ENCODE measurements at places on chromosomes 3 and 15.

DNA sequence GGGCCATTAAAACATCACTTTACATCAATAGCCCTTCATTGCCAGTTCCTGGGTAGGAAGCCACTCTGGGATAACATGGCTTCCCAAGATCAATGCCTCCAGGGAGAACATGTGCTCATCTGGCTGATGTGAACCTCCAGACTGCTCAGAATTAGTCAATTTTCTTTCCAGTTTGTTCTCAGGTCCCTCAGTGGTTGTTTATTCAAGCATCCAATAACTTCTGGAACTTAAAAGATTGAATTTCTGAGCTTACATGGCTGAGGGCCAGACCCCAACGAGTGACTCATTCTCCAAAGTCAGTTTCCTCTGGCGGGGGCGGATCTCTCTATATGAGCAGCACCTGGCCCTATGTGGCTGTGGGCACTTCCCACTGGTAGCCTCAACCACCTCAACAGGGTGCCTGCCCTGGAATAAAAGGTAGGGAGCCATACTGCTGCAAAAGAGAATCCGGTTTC is 34.0 kb downstream of the LYZL4 start:
- DNase-seq = peak; percentile 68

DNA sequence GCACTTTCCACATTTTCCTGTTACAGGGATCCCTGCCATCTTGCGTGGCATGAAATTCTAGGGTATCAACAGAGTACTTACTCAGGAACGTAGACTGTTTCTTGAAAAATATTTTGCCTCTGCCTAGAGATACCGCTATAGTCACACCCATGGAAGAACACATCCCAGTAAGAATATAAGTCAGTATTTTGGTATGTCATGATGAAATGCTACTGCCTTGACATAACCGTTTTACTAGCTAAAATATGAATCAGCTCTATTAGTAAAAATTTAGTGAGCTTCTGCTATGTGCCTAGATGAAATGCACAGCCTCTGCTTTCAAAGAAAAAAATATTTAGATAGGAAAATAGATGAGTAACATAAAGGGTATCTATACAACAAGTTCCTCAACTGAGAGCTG is 276.4 kb downstream of the TBC1D5 start:
- DNase-seq = no peak

DNA sequence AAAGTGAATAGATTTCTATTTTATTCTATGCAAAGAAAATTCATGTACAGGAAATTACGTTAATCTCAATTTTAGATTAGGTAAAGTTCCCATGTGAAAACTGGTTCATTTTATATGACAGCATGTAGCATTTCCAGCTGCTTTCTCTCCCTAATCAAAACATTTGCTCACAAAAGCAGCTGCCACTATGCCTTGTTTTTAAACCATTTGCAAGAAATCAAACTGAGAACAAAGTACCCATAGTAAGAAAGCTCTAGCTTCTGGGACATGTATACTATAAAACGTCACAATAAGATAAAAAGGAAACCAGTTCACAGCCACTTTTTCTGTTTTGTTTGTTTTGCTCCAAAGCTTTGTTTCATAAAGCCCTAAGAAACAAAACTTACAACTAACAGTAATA is 5.0 kb upstream of the CRYBG3 start:
- DNase-seq = no peak

GRCh38 chr15:77528290-77528967 is 104.3 kb downstream of the LINGO1 start:
- DNase-seq = peak; percentile 51

DNA sequence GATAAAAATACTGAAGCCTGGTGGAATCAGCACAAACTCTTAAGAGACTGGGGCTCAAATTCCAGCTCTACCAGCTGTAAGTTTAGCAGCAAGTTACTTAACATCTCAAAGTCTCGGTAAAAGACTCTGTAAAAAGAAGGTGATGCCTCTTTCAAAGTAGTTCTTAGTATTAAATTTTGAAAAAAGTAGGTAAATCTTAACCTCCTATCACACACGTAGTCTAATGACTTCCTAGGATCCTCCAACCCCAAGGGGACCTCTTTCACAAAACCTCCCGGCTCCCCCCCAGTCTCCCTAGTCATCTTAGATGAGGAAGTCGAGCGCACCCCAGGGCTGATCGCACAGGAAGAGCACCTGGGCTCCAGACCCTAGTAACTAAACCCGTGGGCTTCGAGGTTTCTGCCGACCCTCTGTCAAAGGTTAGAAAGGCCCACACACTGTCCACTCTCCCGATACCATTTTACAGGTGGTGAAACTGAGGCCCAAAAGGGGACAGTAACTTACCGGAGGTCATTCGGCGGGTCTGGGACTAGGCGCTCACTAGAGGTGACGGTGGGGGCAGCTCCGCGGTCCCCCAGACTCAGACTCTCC is 427 bp downstream of the MBD4 start:
- DNase-seq = peak; percentile 69

GRCh38 chr3:172126741-172127140 is 87.4 kb downstream of the FNDC3B start:
- DNase-seq = no peak

DNA sequence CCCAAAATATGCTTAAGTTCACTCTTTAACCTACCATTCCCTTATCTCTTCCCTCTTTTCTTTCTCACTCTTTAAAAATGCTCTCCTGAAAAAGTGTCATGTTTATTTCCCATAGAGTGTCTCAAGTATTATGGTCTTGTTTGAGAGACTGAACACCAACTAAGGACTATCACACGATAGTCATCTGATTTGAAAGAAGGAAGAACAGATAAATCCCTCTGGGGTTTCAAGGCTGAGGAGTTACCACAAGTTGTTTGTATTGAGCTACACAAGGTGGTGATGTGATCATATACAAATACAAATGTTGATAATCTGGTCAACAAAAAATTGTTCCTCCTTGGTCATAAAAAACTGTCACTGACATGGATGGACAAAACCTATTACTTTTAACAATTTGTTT is 13.8 kb downstream of the MEIS2 start:
- DNase-seq = no peak

- DNase-seq = no peak
Observed at GRCh38 chr3:152779653-152780052, 55.3 kb upstream of the P2RY1 start.

DNA sequence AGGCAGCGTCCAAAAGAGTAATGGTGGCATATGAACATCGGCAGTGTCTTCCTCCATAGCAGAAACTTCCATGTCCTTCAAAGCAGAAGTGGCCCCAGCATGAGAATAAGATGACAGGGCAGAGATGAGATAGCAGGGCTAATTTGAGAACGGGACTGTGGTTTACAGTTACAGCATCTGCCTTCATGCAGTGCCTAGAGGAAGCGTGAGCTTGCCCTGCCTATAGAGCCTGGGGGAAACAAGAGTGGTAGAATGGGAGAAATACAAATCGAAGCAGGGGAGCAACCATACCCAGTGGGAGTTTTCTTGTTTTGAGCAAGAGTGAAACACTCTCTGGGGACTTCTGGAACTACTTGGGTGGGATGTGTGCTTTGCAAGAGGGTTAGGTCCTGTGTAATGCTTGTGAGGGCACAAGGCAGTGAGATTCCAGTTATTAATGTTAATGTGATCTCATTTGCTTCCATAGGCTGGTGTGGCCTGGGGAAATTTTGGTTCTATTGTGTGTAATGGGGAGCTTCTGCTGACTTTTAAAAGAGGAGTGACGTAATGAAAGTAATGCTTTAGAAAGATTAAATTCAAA is 616.9 kb downstream of the ZIC1 start:
- DNase-seq = no peak

DNA sequence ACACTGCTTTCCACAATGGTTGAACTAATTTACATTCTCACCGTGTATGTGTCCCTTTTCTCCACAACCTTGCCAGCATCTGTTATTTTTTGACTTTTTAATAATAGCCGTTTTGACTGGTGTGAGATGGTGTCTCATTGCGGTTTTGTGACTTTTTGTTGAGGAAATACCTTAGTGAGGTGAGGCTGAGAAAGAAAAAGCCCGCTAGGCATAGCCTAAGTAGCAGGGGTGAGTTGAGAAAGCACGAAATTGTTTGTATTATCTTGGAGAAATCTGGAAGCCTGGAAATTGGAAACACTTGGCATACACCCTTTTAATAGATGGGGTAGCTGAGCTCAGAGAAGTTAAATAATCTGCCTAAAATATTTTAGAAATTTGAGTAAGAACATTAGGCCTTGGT is 61.5 kb upstream of the CFAP161 start:
- DNase-seq = no peak

DNA sequence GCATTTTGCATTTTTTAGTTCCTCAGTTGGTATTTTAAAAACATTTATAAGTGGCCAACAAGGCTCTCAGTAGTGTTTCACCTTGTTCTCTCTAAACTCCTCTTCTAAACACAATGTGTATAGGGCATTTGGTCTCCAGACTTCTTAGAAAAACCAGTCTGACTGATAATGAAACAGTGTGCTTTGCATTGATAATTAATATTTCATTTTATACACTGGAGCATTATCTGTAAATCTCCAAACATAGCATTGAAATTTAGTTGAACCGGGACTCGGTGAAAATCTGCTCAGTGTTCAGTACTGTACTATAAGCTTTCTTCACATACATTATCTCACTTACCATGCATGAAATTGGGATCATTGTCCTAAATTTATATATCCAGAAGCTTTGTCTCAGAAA is 53.6 kb downstream of the SETD5 start:
- DNase-seq = no peak

DNA sequence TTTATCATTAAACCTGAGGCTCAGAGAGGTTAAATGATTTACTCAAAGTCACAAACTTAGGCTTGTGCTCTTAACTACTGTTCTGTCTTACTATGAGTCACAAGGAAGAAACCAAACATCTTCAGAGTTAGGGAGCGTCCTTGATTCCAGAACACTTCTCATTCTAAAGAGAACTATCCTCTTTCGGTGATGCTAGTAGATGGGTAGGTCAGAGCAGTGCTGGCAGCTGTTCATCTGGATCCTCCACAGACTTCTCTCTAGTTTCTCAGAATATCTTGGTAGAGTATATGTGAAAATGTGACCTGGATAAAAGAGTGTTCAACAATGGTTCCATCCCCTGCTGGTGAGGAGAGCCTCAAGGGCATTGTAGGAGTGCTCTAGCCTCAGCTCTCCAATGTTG is 3.3 kb downstream of the ARL6IP5 start:
- DNase-seq = no peak

- no peak for DNase-seq
Observed at GRCh38 chr15:99264125-99264524, 12.8 kb downstream of the LRRC28 start.

- DNase-seq = no peak
Observed at GRCh38 chr3:129897026-129897425, 3.5 kb upstream of the TMCC1 start.

GRCh38 chr3:154884952-154885351 is 195.2 kb upstream of the MME start:
- no peak for DNase-seq

- no peak for DNase-seq
Observed at GRCh38 chr3:129793942-129794310, 99.6 kb downstream of the TMCC1 start.

DNA sequence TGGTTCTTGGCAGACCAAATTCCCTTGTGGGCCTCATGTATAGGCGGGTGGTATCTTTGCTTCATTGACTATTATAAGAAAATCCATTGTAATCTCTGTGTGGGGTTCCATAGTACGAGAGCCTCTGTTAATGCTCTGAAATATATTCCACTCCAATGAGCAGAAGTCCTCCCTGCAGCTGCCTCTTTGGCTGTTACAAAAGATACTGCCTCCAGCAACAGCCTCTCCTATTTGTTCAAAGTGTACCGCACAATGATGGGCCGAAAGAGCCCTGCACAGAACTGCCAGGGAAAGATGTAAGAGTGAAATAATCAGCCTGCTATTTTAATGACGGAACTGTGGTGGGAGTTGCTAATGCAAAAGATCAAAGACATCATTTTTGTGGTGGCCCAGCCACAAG is 48.9 kb downstream of the GRK7 start:
- no peak for DNase-seq

DNA sequence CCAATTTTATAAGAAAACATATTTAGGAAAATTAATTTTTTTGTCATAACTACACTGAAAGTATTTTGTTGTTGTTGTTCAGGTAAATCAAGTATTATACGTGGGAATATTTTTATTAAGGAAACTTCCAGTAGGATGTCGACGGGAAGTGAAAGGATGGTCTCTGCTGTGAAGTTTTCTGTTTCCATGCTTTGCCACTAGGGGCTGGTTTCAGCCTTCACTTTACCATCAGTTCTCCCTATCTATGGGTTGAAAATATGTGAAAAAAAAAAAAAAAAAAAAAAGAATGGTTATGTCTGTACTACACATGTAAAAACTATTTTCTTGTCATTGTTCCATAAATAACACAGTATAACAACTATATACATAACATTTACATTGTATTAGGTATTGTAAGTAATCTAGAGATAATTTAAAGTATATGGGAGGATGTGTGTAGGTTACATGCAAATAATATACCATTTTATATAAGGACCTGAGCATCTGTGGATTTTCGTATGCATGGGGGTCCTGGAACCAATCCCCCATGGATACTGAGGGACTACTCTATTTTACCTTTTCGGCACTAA is 136.7 kb downstream of the SMAD6 start:
- DNase-seq = no peak

- DNase-seq = no peak
Observed at GRCh38 chr3:168455814-168456213, 360.1 kb upstream of the GOLIM4 start.

- no peak for DNase-seq
Observed at GRCh38 chr3:172182797-172183196, 143.4 kb downstream of the FNDC3B start.

DNA sequence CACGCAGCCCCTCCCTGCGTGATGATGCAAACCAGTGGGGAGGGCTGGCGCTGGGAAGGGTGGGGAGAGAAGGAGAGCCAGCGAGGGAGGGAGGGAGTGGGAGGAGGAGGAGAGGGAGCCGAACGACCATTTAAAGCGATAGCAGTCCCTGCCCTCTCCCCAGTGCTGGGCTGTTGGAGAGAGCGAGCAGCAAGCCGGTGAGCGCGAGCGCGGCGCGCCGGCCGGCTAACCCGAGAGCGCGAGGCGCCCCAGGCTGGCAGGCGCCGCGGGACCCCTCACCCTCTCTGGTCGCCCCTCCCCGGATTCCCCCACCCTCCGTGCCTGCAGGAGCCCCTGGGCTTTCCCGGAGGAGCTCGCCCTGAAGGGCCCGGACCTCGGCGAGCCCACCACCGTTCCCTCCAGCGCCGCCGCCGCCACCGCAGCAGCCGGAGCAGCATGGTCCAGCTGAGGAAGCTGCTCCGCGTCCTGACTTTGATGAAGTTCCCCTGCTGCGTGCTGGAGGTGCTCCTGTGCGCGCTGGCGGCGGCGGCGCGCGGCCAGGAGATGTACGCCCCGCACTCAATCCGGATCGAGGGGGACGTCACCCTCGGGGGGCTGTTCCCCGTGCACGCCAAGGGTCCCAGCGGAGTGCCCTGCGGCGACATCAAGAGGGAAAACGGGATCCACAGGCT is at the start of gene GRM7:
TSS of gene GRM7 (plus strand) at position 162 of the 671 bp plus-strand sequence.
- DNase-seq = peak; percentile 65

All from sciatic nerve (tissue), 2 donors.